ENCODE measurements at places on chromosomes 3 and 15.

DNA sequence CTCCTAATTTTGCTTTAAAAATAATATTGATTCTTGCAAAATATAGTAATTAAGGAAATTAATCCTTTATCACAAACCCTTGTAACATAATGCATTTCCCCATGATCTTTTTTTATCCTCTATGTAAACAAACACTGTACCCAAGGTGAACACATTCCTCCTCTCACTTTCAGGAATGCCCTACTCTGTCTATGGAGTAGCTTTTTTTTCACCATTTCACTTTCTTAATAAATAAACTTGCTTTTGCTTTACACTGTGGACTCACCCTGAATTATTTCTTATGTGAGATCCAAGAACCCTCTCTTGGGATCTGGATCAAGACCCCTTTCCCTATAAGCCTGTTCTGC lies 90.5 kb upstream of the LRRN1 start:
- no peak for DNase-seq

- DNase-seq, result no peak
These were observed 166.7 kb downstream of the STT3B start for GRCh38 chr3:31699309-31699953.

DNA sequence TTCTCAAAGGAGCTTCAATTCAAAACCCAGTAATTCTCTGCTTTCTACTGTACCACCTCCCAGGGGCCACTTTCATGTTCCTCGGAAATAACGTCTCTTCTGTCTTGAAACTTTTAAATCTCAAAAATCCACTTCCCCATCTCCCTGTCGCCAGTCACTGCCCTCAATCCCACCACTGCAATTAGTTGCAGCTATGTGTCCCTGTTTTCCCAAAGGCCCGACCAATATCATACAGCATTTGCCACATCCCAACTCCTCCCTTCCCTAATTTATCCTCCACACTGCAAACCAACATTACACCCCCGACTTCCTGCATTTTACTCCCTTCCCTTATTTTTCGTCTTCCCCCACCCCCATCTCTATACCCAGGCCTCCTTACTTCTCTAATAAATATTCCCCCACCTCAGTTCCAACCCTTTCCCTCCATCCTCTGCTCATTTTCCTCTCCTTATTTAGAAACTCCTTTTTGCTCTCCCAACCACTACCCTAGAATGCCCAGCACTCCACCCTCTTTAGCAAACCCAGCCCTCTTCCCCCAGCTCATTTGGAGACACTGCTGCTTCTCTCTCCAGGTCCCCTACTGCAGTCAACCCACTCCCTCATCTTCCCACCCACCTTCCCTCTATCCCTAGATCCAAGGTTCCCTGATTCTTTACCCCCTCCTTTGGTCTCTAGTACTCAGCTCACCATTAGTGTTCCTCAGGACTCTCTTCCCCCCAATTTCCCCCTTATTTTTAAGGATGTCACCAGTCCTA lies 1.1 kb downstream of the NPTN start:
- no peak for DNase-seq

GRCh38 chr3:64110071-64110470 lies 86.8 kb upstream of the PSMD6 start:
- DNase-seq, result no peak

- DNase-seq, result no peak
These were observed 32.2 kb downstream of the ATP13A4 start for GRCh38 chr3:193522473-193522872.

- no peak for DNase-seq
These were observed 69.4 kb downstream of the FEM1B start for GRCh38 chr15:68346979-68347378.

GRCh38 chr3:55571913-55572312 lies 84.8 kb upstream of the WNT5A start:
- DNase-seq, result no peak

- no peak for DNase-seq
These were observed 4.8 kb upstream of the TCF12 start for GRCh38 chr15:56913670-56914069.

DNA sequence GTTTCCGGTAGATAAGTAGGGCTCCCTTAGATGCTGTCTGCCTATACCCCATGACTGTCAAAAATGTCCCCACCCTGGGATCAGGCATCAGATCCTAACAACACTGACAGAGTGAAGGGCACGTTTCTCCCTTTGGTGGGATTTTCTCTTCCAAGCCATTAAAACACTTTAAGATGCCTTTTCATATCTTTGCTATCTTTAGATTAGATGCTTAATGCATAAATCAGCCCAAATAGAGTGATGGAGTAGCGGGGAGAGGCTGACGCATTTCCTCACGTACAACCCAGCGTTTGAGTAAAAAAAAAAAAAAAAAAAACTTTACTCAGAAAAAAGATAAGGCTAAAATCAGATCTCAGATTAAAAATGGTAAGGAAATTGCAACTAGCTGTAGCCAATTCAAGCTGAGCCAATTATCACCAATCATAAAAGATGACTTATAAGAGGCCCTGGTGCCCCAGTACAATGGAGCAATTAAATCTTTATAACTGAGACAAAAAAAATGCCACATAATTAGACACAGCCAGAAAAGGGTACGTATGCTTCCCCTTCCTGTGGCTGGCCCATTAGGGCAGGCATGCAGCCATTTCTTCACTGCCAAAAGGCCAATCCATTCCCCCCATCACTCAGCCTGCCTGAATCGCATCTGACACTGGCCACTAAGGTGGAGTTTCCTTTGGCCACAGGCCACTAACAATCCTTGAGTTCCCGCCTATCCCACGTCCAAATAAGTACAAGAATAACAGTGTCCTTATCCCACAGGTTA lies 45.0 kb downstream of the RFTN1 start:
- DNase-seq, result no peak

- no peak for DNase-seq
These were observed 47.1 kb upstream of the SGO1 start for GRCh38 chr3:20232906-20233780.

DNA sequence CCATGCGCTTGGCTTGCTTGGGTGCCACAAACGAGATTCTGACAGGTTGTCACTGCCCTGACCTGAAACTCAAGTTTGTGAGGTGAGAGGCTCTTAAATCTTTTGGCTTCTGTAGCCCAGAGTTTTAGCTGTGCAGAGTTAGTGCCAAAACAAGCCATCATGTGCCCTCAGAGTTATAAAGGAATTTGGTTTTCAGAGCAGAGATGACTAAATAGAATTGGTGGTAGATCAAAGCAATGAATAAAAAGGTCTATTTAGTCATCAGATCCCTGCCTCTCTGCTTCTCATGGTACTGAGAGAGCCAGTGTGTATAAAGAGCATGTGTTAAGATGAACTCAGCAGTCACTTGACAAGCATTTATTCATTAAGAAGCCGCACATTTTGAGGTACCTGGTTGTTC lies 207.5 kb upstream of the DPH6 start:
- no peak for DNase-seq

GRCh38 chr3:98513091-98513511 lies 9.6 kb downstream of the CLDND1 start:
- no peak for DNase-seq

GRCh38 chr3:156037356-156037755 lies 83.0 kb upstream of the KCNAB1 start:
- DNase-seq, result no peak

DNA sequence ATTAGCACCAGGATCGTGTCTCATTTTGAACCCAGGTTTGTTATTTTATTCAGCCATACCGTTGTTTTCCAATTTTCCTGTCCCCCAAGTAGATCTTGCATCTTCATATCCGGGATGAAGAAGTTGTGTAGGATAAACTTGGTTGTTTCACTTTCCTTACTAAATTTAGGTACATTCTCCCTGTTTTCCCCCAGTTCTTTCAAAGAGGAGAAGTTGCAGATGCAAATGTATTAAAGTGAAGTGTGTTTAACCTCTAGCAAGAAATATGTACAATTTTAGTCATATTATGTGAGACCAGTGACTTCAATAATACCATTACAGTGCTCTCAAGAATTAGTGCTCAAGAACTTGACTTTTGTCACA lies 1.3 kb downstream of the ATXN7 start:
- no peak for DNase-seq
